ENCODE measurements at places on chromosomes 1 and 21.
A peak's percentile ranks its signal among the peaks of the same experiment; 100 is the strongest.

DNA sequence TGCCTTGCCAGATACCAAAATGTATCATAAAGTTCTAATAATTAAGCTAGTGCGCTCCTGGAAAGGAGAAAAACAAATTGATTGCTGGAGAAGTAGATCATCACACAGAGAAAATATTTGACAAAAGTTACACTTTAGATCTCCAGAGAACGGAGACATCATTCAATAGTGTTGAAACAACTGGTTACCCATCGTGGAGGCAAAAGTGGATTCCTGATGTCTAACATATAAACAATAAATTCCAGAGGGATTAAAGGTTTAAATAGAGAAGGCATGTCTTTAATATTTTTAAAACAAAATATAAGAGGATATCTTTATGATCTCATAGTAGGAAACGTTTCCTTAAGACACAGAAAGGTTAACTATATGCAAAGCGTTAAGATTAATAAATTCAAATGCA, 41.0 kb downstream of the NRIP1 start:
- DNase-seq, result peak; percentile 62

DNA sequence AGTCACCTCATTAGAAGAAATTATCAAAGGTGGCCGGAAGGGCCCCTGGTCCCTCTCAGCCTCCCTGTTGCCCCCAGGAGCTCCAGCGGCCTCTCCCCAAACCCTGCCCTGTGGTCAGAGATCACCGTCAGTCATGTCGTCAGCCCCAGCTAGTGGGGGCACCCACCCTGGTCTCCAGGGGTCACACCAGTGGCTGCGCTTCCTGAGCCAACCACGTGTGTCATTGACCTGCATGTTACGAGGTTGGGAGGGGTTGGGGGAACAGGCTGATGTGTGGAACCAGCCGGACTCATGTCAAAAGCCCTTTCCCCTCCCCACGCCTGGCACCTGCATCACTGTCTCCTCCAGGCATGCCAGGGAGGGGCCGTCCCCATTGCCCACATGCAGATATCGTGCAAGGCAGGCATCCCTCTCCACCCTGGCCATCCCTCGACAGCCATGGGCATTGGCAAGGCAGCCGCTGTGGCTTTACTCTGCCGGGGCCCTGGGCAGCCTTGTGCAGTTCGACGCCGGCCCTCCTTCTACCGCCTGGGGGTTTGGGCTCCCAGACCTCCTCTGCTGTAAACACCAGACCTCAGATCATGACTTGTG, 128.7 kb downstream of the CRYAA start:
- DNase-seq, result no peak

GRCh38 chr1:76237211-76237610, 162.7 kb downstream of the ST6GALNAC3 start:
- no peak for DNase-seq

- no peak for DNase-seq
These were observed 395 bp upstream of the CSRP1 start for GRCh38 chr1:201507360-201507675.

GRCh38 chr1:160097151-160097910, 1.1 kb downstream of the IGSF8 start:
- no peak for DNase-seq

DNA sequence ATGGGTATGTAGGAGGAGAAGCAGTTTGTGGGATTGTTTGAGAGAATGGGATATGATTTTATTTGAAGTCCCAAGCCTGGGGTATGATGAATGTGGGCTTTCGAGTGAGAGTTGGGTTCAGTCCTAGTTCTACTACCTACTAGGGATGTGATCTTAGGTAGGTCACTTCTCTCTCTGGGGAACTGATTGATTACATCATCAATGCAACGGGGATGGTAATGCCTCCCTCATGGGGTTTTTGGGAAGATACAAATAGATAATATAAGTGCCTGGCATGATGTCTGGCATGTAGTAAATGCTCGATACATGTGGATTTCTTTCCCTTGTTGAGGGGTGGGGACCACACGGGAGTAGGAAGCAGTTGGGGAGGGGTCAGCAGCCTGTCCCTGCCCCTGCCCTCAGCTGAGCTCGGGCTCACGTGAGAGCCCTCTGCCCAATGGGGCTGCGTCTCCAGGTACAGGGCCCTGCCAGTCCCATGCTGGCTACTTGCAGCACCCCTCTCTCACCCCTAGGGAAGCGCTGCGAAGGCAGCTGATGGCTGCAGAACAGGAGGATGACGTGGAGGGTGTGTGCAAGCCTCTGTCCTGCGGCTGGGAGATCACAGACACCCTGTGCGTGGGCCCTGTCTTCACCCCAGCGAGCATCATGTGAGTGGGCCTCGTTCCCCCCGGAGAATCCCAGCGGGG, 38.7 kb downstream of the AZIN2 start:
- no peak for DNase-seq

GRCh38 chr1:109635862-109636200, 16.2 kb downstream of the AMPD2 start:
- DNase-seq, result no peak

GRCh38 chr1:20469406-20470076, 16.5 kb downstream of the CAMK2N1 start:
- DNase-seq, result peak; percentile 38

DNA sequence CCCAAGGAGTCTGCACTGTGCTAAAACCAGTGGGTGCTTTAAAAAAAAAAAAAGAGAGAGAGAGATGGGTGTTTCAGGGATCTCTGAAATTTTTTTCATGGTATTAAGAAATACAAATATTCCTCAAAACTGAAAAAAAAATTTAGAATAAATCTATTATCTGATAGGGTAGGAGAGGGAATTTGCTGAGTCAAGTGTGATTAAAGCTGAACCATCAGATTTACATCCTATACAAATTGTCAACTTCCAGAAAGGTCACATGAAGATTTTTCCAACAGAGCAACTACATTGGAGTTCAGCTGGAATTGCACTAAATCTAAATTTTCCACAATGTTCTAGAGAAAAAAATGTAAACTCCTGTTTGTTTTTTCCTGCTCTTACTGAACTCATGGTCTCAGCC, 79.3 kb upstream of the DSCAM start:
- no peak for DNase-seq

- DNase-seq, result peak; percentile 34
These were observed 519.9 kb upstream of the USP24 start for GRCh38 chr1:55735106-55735505.

- no peak for DNase-seq
These were observed 363.8 kb downstream of the NPHP4 start for GRCh38 chr1:5628416-5628815.

- DNase-seq, result no peak
These were observed 1114.4 kb upstream of the B3GALT2 start for GRCh38 chr1:194300776-194301175.

DNA sequence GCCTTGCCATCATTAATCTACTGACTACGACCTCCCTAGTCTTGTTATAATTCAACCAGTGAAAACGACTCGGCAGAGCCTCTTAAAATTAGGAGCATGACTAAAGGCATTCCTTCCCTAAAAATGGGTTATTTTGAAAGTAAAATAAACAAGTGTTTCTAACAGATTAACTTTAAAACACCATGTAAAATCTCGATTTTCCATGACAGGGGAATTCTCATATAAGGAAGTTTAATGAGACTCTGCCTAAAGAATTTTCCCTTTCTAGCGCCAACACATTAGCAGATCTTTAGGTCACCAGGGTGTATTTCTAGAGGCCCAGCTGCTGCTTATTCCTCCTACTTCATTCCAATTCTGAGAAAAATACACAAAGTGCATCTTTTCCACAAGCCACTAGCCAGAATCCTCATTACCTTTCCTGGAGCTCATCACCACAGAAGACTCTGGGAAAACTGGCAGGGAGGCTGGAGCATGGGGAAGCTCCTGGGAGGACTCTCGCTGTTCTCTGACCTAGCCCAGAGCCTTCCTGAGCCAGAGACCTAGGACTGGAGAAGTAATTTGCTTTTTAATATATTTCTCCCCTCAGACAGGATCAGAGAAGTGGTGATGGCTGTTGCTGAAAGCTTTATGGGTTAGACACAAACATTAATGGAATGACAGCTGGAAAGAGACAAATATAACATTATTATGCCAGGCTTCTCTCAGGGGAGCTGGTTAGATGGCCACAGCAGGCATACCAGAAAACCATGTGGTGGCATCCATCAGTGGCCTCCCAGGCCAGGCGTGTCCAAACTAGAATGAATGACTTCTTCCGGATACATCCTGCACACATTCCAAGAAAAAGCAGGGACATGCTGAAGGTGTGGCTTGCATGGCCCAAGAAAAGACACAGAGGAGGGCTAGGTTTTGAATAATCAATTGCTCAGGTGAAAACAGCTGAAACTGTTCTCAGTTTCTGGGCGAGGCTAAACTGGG, 63.6 kb upstream of the CTTNBP2NL start:
- DNase-seq, result no peak

GRCh38 chr1:209398313-209398991, 185.1 kb upstream of the CAMK1G start:
- DNase-seq, result peak; percentile 95

Measured in EH (cell line).